Nucleus accumbens (tissue), 56 donors: ENCODE measurements at places on chromosomes 1 and 21.

GRCh38 chr1:237146241-237146640, 104.3 kb downstream of the RYR2 start:
- no peak for DNase-seq

- no peak for DNase-seq
These were observed 136.8 kb upstream of the SGIP1 start for GRCh38 chr1:66397192-66397591.

DNA sequence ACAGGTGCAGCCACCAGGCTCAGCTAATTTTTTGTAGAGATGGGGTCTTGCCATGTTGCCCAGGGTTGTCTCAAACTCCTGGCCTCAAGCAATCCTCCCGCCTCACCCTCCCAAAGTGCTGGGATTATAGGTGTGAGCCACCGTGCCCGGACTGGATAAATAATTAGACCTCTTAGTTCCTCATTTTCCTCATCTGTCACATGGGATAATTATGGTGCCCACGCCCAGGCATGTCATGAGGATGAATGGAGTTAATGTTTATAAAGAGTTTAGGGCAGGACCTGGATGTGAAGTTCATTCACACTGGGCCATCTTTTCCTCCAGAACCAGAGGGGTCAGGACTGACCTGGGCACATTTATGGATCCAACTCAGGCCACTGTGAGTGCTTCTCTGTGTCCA, 23.7 kb downstream of the PADI3 start:
- no peak for DNase-seq

DNA sequence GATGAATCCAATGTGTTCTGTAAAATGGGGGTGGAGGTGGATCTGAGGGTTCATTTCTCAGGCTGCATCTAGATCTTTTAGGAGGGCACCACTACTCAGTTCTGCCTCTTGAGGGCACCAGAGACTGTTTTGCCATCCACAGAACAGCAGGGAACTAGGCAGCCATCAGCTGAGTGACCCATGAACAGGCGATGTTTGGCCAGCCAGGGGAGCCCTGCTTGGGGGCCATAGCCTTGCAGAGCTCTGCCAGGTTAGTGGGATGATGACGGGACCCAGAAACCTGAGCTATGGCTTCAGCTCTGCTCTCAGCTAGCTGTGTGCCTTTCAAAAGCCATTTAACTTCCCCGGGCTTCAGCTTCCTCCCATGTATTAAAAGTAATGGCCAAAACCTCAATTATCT, 13.4 kb upstream of the NOS1AP start:
- peak; percentile 37 for DNase-seq

DNA sequence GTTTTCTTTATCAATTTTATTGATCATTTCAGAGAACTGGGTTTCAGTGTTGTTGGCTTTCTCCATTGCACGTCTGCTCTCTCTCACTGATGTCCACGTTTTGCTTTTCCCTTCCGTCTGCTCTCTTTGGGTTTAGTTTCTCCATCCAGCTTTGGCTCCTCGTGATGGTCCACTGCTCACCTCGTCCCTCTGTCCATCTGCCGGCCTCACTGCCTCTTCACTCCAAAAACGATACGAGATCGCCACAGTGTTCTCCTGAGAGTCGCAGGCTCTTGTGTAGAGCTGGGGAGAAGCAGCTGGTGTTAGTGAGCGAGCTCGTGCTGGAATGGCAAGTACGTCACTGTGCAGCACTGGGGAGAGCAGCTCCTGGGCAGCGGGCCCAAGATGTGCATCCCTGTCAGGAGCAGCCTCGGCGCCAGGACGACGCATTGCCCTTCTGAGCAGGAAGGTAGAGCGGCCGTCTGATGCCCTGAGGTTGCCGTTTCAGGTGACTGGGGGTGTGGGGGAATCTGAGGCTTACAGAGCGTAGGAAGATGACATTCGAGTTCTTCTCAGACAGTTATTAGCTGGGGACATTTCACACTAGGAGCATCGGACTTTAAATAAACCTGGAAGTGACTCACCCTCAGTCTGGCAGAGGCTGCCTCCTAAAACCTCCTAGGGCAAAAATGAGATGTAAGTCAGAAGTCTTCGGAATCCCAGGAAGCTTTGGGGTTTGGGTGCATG, 31.4 kb upstream of the PCBP3 start:
- DNase-seq = no peak

GRCh38 chr1:38073534-38074301, 27.1 kb upstream of the POU3F1 start:
- no peak for DNase-seq

- DNase-seq = no peak
These were observed 2.7 kb downstream of the PLXNA2 start for GRCh38 chr1:208241512-208241911.

DNA sequence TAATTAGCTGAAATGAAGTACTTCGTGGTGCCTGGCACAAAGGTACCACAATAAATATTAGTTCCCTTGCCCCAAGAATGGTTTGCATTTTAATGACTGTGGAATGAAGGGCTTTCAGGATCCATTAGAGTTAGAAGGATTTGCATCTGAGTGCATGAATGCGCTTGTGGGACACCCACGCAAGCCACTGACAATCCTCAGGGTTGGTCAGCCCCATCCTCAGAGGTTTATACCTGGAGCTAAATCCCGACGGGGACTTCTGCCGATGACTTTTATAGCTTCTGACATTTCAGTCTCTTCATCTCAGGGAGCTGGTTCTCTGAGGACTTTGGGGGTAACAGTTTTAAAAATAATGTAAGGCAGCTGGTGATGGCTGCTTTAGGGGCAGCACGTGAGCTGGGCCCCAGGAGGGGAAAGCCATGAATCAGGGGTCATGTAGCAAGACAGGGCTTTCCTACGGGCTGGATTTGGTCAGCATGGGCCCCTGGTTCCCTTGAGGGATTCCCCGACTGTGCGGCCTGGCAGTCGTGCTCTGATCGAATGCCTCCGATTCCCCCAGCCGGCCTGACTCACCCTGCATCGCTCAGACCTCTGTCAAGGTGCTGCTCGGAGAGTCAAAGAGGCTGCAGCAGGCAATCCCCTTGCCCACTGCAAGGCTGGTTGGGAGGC, 20.8 kb upstream of the IL10 start:
- DNase-seq = no peak

DNA sequence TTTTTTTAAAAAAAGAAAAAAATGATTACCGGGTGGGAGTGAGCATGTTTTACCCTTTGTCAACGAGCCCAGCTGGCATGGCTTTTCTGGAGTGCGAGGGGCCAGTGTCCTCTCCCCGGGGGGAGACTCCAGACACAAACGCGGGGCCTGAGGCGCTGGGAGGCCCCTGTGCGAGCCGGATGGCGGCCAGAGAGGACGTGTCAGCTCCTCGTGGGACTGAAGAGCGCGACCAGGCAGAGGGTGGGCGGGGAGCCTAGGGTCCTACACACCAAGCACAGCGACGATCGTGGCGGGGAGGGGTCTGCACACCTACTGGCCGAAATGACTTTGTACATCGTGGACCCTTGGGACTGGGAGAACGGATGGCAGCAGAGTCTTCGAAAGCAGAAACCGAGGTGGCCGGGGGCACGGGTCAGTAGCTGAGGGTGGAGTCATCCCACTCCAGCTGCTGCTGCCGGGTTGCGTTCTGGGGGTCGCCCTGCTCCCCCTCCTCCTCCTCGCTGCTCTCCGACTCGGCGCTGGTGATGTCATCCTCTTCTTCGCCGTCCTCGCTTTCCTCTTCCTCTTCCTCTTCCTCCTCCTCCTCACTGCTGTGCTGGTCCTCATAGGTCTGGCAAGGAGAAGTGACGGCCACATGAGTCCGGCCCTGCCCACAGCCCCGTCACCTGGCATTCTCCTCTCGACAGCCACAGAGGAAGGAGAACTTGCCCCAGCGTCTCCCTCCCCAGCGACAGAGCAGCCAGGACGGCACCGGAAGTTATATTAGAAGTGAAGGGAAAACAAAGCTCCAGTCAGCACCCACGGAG, 78.8 kb downstream of the PIK3CD start:
- DNase-seq = no peak

DNA sequence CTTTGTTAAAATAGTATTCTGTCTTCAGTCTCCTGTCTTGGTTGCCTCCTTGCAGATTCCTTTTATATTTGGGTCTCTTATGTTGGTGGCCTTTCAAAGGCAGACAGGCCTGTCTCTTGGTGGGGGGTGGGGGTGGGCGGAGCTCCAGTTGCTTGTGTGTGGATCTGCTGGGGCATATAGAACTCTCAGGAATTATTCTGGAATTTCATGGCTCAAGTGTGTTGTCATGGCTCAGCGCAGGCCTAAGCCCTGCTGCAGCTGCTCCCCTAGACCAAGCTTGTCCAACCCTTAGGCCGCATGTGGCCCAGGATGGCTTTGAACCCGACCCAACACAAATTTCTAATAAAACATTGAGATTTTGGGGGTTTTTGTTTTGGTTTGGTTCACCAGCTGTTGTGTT, 8.0 kb downstream of the C1orf35 start:
- no peak for DNase-seq

GRCh38 chr1:56061824-56062223, 517.5 kb downstream of the PLPP3 start:
- no peak for DNase-seq

GRCh38 chr1:156439777-156440183, 60.8 kb downstream of the MEF2D start:
- no peak for DNase-seq

DNA sequence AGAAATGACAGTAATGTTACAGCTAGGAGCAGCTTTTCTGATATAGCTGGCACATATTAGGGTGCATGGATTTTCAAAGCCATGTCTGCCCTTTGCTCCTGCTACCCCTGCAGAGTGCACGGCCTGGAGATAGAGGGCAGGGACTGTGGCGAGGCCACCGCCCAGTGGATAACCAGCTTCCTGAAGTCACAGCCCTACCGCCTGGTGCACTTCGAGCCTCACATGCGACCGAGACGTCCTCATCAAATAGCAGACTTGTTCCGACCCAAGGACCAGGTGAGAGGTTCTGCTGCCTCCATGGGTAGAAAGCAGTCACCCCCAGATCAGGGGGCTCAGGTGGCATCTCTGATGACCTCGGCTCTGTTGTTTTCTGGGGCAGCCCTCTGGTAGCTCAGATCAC, 9.8 kb downstream of the MTARC1 start:
- DNase-seq = no peak

DNA sequence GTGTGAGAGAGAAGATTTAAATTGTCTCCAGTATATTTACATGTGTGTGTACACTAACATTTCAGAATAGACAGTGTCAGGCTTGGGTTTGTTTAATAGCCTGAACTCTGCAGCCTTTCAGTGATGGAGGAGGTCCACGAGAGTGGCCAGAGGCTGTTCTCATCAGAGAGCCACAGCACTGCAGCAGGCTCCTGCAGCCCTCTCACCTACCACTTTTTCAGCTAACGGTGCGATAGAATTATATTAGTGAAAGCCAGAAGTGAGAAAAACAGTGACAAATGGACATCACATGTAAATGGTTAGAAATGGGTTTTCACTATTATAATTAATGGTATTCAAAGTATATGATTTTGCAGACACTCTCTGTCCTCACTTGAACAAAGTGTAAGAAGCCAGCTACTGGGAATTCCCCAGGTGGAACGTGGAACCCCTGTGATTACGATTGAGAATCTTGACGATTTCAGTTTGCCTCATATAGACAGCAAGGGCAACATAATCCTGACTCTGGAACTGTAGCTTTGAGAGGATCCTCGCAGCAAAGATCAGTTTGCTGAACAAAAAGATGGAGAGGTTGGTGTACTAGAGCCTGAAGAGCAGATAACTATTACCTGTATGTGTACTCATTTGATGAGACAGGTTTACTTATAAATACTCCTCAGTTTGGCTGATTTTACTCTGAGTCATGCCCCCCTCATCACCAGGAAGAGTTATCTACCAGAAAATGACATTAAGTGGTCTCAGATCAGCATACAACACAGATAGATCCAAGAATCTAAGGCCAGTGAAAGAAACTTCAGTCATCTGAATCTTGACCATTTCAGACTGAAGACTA, 31.4 kb downstream of the IFI16 start:
- DNase-seq = no peak

DNA sequence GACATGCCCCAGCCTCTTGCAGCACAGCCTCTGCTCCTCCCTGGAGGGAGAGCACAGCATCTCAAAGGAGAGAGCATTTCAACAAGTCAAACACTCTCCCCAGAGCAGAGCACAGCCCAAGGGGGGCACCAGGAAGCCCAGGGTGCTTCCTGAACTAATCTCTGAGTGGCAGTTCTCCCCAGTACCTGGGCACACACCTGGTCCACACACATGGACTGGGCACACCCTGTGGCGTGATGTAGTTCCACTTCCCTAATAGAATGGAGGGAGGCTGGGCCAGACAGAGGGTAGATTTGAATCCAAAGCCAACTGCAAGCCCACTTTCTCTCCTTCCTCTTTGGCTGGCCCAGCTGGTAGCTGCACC, 55.5 kb downstream of the CD46 start:
- no peak for DNase-seq

DNA sequence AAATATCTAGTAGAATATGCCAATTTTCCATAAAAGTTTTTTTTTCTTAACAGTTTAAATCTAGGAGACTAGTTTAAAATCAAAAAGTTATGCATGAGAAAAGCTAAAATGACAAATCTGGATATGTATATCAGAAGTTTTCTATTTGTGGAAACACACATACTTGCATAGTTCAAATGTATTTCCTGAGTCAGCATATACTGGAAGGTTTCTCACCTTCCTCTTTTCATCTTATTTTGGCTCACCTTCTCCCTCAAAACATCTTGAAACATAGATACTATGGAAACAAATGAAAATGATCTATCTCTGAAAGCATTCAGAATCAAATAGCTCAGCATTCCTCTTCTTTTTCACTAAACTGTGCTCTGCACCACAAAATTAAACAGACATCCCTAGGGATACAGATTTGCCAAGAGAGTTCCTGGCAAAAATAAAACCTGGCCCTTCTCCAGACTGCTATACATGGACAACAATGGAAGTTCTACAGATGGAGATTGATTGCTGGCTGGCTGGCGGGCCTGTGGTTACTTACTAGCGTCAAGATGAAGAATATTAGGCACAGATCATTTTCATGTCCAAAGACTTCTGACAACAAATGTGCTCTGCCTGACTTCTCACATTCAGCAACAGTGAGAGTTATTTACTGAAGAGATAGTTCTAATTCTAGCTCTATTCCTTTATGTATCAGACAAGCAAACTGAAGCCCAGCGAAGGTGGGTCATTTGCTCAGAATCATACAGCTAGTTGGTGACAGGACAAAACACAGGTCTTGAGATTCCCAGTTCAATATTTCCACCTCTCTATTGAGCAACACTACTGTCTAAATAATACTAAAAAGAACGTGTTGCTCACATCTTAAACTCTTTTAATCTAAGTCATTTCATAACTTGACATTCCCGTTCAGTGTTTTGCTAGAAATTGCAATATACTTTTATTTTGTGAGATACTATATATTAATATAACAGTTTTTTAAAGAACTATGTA, 26.6 kb downstream of the DIPK1A start:
- peak; percentile 23 for DNase-seq

DNA sequence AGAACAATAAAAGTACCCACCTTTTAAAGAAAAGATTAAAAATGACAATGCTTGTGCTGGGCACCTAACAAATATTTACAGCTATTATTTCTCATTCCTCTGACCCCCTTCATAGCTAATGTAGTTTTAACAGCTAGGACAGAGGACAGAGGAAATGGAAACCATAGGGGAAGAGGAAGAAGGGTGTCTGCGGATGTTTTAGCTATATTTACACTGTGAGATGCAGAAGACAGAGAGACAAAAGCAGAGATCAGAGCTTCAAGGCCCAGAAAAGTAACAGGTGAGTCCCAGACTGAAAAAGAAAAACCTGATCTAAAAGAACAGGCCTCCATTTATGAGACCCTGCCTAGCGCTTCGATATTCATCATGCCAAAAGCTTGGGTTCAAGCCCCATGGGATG, 72.0 kb downstream of the ZNF281 start:
- DNase-seq = no peak

- DNase-seq = no peak
These were observed 46.9 kb downstream of the ARHGEF10L start for GRCh38 chr1:17586172-17586964.

- no peak for DNase-seq
These were observed 64.1 kb upstream of the BMP8A start for GRCh38 chr1:39427374-39427773.

- DNase-seq = no peak
These were observed 214.4 kb downstream of the SLC35F3 start for GRCh38 chr1:234118911-234119310.
